Thyroid gland (tissue), 4 donors: ENCODE measurements at places on chromosomes 4 and X.

DNA sequence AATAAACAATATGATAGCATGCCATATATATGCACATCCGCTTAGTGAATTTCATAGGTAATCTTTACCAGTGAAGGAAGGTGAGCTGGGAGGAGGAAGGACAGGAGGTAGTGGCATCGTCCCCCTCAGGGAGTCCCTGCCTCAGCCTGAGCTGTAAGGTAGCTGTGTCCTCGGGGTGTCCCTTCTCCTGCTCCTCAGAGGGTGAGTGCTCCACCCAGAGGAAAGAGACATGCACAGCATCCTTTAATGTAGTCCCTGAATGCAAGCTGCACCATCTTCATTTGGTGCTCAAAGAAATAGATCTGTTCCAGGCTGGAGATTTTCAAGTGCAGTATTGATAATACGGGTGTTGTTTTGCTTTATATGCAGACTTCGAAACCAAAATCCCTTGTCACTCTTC, 330.4 kb upstream of the SFRP2 start:
- no peak for DNase-seq

- no peak for DNase-seq
These were observed 1444.0 kb downstream of the PCDH18 start for GRCh38 chr4:136088211-136088867.

DNA sequence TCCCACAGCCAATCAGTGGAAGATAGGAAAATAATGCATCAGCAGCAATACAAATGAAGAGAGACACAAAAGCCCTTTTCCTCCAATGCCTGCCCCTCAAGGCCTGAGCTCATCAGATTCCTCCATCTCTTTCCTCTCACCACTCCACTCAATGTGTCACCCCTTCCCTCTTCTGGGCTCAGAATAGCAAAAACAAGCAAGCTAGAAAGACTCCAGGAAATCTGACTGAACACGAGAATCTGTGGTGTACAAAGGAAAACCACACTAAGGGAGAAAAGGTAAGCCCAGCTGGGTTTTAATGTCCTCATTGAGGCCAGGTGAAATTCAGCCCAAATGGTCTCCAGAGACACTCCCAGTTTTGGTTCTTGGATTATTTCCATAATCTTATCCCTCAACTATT, 46.3 kb downstream of the ARHGEF9 start:
- DNase-seq, result no peak

- no peak for DNase-seq
These were observed 411.9 kb upstream of the EMCN start for GRCh38 chr4:100929758-100930157.

GRCh38 chr4:152063621-152064240, 302.9 kb upstream of the GATB start:
- DNase-seq, result no peak

DNA sequence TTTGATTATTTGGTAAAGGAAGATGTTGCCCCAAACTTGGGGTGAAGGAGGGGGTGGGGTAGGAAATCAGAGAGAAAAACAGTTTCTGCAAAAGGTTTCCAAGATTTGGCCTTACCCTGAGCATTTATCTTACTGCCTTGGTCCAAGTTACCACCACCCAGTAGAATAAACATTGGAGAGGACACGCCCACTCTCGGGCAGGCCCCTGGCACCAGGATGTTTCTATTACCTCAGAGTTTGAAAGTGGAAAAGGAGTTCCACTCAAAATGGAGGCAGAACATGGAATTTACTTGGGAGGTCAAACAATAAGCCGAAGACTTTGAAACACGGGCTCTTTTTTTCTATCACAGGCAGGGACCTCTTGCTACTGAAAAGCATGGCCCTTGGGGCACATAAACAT, 113.7 kb downstream of the CHRNA9 start:
- DNase-seq, result peak; percentile 31

DNA sequence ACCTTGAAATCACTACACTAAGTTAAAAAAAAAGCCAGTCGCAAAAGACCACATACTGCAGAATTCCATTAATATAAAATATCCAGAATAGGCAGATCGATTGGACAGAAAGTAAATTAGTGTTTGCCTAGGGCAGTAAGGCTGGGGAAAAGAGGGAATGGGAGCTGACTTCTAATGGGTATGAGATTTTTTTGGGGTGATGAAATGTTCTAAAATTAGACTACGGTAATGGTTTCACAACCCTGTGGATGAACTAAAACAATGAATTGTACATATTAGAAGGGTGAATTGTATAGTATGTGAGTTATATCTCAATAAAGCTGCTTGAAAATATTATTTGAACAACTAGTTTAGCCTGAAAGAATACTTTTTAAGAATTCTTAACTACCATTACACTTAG, 6.7 kb upstream of the GPRIN3 start:
- no peak for DNase-seq

- DNase-seq, result no peak
These were observed 324.0 kb downstream of the DHRSX start for GRCh38 chrX:2176733-2177132.

- DNase-seq, result no peak
These were observed 156.9 kb downstream of the APBB2 start for GRCh38 chr4:41057467-41057866.

DNA sequence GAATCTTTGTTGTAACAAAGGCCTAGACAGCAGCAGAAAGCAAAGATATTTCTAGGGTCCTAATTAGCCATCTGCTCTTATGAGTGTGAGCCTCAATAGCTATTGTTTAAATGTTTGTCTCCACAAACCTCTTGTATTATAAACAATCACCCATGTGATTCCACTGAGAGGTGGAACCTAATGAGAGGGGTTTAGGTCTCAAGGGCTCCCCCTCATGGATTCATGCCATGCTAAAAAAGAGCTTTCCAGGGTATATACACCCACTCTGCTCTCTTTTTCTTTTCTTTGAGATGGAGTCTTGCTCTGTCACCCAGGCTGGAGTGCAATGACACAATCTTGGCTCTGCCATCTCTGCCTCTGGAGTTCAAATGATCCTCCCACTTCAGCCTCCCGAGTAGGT, 42.1 kb downstream of the TRIM61 start:
- DNase-seq, result no peak

GRCh38 chr4:83658806-83659205, 122.9 kb downstream of the GPAT3 start:
- no peak for DNase-seq

- no peak for DNase-seq
These were observed 510.6 kb upstream of the CNKSR2 start for GRCh38 chrX:20863649-20864048.

- no peak for DNase-seq
These were observed 53.5 kb upstream of the PCDH10 start for GRCh38 chr4:133095591-133095990.

- DNase-seq, result no peak
These were observed 4.4 kb downstream of the RBPJ start for GRCh38 chr4:26325191-26325590.

GRCh38 chr4:14568351-14568750, 433.9 kb upstream of the CPEB2 start:
- DNase-seq, result no peak

DNA sequence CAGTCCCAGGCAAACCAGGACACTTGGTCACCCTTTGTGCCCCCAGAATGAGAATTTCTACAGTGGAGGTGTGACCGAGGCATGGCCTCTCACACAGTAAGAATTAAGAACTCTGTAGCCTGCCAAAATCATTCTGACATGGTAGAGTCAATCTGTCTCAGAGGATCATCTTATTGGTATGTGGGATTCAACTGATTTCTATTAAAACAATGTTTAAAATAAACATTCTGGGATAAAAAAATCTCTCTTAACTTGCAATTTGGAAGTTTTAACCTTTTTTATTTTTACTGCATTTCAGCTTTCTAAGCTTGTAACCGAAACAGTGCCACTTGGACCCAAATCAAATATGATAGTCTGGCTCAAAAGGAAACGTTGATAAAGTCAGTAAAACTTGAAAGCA, 165.4 kb upstream of the LDB2 start:
- no peak for DNase-seq

- no peak for DNase-seq
These were observed 195.6 kb downstream of the RAPGEF2 start for GRCh38 chr4:159298502-159298901.

DNA sequence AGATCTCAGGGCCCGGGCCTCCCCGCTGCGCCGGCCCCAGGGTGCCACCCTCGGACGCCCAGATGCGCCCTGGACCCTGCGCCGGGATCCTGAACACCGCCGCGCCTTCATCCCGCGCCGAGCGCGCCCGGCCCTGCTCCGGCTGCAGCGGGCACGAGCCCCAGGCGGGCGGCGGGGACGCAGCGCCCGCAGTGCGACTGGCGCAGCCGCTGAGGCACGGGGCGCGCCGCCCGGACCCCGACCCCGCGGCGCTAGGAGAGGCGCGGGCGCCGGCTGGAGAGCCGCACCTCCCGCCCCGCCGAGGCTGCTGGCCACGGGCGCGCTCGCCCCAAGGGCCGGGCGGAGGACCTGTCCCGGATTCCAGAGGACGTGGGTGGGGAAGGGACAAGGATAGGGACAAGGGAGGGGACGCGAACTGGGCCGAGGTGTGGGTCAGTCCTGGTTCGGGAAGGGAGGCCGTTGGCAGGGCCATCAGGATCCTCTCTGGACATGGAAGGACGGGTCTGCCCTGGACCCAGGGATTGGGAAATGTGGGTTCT, 1.1 kb downstream of the ZFYVE28 start:
- DNase-seq, result peak; percentile 19

DNA sequence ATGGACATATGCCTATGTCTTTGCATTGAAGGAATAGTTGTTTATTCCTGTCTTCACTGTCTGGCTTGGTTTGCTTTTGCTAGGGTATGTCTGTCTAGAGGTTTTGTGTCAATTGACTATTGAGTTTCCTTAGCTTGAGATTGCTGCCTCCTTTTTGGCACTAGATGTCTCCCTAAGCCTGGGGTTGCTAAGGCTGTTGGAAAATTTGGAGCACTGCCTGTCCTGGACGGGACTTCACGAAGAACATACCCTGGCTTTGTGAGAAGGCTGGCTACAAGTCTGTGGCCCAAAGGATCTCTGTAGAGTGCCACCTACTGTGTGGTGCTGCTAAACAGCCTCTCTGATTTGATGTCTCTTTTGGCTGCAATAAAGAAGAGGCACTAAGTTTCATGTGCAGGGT, 183.8 kb upstream of the NUDT10 start:
- DNase-seq, result no peak

DNA sequence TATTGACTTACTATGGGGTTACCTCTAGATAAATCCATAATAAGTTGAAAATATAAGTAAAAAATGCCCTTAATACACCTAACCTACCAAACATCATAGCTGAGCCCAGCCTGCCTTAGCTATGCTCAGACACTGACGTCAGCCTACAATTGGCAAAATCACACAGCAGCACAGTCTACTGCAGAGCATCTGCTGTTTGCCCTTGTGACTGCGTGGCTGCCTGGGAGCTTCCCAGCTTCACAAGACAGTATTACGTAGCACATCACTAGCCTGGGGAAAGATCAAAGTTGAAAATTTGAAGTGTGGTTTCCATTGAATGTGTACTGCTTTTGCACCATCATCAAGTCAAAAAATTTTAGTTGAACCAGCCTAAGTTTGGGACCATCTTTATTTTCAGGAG, 8.8 kb downstream of the HTT-AS start:
- no peak for DNase-seq

DNA sequence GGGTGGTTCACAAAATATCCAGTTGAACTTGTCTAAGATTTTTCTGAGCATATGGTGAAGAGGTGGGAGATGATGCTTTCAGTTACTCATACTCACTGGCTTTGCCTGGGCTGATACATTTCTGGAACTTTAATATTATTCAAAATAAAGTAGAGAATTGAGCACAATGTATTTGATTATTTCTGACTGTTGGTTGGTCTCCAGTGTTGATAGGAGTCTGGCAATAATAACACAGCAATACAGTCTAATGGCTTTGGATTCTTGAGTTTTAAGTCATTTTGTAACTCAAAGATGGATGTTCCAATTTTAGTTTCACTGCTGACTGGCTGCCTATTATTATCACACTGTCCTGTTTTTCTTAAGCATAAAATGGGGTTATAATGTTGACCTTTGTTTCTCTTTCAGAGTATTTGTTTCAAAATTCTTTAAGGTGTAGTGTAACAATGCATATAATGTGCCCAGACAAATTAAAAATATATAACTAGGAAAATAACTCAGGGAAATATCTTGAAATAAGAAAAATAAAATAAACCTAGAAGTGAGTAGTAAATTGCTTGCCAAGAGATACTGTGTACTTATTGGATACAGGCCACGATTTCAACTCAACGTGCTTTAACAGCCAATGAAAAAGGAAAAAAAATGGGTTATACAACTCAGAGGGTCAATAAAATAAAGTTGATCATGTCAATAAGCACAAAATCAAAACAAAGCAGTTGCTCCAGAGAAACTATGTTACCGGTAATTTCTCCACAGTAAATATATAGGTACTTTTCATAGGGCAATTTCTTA, 99.0 kb downstream of the ARSJ start:
- DNase-seq, result no peak

GRCh38 chr4:94621491-94622080, 136.2 kb upstream of the BMPR1B start:
- no peak for DNase-seq

- DNase-seq, result no peak
These were observed 22.0 kb downstream of the GPM6A start for GRCh38 chr4:175790083-175790482.

DNA sequence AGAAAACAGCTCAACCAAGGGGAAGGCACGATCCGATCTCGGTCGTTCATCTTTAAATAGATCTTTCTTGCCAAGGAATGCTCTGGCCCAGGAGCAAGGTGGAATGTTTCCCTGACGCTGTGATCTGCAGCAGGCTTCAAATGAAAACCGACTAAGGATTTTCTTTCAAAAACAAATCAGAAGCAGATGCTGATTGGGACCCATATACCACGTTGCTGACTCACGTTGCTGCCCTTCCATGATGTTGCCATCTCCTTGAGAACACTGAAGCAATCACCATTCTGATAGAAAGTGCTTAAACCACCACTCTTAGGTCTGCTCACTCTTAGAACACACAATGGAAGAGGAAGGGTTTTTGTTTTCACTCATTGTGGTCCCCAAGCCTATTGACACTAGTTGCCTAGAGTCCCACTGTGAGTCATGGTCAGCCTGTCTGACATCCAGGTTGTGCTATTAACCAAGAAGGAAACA, 26.1 kb downstream of the LAMTOR3 start:
- peak; percentile 39 for DNase-seq

DNA sequence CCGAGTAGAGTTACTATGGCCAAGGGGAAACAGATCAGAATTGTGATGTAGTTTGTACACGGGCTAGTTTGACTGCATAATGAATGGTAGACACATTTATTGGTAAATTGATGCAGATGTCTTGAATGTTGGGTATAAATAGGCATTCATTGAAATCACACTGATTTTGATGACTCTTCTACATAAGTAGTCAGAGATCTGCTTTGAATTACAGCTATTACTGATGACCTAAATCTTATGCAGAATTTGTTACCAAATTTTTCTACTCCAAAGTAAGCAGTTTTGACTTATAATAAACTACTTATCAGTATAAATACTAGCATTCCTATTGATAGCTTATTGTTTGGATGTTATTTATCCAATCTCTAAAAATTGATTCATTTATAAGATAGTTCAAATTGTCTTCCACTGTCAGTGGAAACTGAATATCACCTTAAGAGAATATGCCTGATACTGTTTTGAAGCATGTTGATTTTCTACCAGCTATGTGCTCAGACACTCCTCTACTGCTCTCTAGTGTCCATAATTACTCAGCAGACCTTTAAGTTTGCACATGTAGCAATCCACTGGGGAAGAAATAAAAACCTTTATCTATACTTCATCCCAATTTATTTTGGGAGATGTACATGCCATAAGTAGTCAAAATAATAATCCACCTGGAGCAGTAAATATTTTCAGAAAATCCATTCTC, 120.3 kb downstream of the RASL11B start:
- no peak for DNase-seq
